Tibial nerve (tissue), 4 donors: ENCODE measurements at places on chromosomes 1 and 21. TPM values are rescaled to one million over a fixed set of nuclear protein-coding genes. Genes with fewer than 3 reads are reported as not detected.

DNA sequence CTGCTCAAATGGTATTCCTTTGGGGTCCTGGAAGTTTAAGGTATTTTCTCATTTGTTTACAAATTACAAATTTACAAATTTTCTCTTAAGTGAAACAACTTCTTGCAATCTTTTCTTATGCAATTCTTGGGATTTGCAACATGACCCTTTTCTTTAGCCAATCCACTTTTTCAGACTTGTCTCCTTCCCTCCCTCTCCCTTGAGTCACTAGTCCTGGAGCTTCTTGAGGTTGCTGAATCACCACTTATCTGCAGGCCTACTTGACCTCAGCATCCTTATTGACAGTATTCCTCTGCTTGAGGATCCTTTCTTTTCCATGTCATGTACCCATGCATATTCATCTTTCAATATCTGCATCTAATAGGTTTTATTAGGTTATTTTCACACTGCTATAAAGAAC is 302.8 kb upstream of the ADAMTS5 start:
- H3K36me3 ChIP-seq: no peaks in the 10 kb centered on the region
- peaks cover 4% of the 10 kb centered on the region for H3K4me1 ChIP-seq
- H3K27me3 ChIP-seq: no peaks in the 10 kb centered on the region

DNA sequence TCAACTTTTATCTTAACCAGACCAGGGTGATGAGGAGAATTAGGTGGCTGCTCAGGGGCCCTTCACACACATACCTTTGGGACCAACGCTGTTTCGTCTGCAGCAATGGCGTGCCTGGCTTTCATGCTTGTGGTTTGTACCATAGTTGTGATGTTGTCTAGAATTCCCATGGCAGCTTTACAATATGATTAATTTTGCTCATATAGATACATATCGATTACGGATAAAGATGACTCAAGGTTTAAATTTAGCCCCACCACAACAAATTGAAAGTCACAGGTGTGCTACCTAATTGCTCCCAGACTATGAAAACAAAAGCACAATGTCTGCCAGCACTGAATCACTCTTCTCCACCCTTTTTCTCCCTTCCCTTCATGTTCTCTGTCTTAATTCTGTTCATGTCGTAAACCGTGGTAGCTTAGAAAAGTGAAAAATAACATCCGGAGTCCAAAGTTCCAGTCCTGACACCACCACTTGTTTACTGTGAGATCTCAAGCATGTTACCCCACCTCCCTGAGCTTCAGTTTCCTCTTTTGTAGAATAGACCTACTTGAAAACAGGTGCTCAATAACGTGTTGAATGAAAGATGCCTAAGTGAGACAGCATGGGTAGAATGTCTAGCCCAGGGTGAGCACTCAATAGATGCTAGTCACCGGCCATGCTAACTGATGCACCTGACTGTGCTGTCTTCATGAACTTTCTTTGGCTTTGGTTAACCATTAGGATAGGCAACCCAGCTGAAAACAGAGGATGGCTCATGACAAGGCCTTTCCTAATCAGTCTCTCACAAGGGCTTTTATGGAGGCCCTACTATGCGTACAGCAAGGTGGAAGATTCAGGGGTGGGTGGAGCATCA is 22.1 kb upstream of the JUN start:
- DNase-seq: no peak
- H3K36me3 ChIP-seq: no peaks in the 10 kb centered on the region
- H3K27me3 ChIP-seq: no peaks in the 10 kb centered on the region
- no peak overlapping the region for H3K4me3 ChIP-seq

GRCh38 chr1:169858467-169858866 is 35.2 kb downstream of the SCYL3 start:
- no peak for DNase-seq
- H3K27ac ChIP-seq: no peak overlapping the region
- H3K4me3 ChIP-seq: no peak overlapping the region
- H3K36me3 ChIP-seq: no peaks in the 10 kb centered on the region
- H3K4me1 ChIP-seq: no peaks in the 10 kb centered on the region

DNA sequence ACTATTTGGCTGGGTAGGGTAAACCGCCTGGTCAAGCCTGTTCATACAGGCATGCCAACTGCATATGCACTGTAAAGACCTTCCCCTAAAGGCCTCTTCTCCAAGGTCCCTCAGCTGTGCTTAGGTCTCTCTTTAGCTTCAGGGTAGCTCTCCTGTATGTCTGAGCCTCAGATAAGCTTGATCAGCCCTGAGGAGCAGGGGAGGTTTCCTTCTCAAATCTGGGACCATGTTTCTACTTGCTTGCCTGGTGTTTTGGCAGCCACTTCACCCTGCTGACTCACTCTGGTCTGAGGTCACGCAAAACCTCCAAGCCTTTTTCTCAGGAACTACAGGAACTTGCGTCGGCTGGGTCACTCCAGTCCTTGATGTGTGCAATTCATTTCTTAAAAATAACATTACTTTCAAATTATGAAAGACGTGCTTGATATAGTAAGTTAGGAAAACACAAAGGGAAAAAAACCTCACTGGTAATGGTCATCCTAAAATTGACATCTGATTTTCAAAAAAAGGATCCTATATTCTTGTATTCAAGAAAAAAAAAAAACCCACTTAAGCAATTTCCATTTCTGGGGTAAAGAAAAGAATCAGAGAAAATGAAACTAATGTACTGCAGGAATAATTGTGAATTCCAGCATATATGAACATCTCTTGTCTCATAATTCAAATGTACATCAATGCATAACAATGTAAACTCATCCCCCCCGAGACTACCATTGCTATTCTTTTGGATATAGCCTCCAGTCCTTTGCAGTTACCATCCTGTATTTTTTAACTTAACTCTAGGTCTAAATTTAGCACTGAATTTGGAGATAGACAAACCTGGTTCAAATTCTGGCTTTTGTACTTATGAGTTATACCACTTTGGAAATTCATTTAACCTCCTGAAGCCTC is 24.8 kb upstream of the RNF19B start:
- H3K4me1 ChIP-seq: peaks cover 40% of the 10 kb centered on the region
- DNase-seq: peak; percentile 73
- H3K27me3 ChIP-seq: no peaks in the 10 kb centered on the region

GRCh38 chr1:31243501-31244286 is 4.0 kb upstream of the NKAIN1 start:
- H3K4me1 ChIP-seq: no peaks in the 10 kb centered on the region
- no peaks in the 10 kb centered on the region for H3K36me3 ChIP-seq
- no peak for DNase-seq
- no peaks in the 10 kb centered on the region for H3K27me3 ChIP-seq
- no peak overlapping the region for H3K4me3 ChIP-seq

- DNase-seq: no peak
- no peak overlapping the region for H3K4me3 ChIP-seq
- H3K27ac ChIP-seq: no peak overlapping the region
- H3K4me1 ChIP-seq: no peaks in the 10 kb centered on the region
- H3K27me3 ChIP-seq: no peaks in the 10 kb centered on the region
Measured at GRCh38 chr1:52651904-52652303, 18.9 kb downstream of the SHISAL2A start.

Gene FAM151A
- not detected for total RNA-seq

DNA sequence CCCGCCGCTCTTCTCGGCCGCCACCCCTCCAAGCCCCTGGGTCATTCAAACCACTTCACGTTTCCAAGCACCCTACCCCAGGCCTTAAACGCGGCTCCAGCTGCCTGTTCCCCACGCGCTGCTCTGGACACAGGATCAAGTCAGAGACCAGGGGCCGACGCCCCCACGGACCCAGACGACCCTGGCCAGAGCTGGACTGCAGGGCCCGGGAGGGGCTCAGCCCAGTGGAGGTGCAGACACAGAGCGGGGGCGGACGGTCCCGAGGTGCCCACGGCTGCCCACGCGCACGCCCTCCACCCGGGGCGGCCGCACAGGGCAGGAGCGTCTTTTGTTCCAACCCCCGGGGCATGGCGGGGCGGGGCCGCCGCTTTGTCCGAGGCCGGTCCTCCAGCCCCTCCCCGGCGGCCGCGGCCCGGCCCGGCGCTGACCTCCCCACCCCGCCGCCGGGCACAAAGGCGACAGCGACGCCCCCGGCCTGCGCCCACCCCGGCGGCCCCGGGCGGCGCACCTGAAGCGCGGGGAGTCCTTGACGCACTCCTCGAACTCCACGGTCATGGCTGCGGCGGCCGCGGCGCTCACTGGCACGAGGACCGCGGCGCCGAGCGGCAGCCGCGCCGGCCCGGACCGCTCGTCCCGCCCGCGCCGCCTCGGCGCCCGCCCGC is 338 bp downstream of the ACAP3 start:
- peak overlapping the region; percentile 84 for H3K27ac ChIP-seq
- no peaks in the 10 kb centered on the region for H3K27me3 ChIP-seq
- peaks cover 43% of the 10 kb centered on the region for H3K4me1 ChIP-seq
- peak overlapping the region; percentile 84 for H3K4me3 ChIP-seq
- H3K36me3 ChIP-seq: peaks cover 29% of the 10 kb centered on the region

DNA sequence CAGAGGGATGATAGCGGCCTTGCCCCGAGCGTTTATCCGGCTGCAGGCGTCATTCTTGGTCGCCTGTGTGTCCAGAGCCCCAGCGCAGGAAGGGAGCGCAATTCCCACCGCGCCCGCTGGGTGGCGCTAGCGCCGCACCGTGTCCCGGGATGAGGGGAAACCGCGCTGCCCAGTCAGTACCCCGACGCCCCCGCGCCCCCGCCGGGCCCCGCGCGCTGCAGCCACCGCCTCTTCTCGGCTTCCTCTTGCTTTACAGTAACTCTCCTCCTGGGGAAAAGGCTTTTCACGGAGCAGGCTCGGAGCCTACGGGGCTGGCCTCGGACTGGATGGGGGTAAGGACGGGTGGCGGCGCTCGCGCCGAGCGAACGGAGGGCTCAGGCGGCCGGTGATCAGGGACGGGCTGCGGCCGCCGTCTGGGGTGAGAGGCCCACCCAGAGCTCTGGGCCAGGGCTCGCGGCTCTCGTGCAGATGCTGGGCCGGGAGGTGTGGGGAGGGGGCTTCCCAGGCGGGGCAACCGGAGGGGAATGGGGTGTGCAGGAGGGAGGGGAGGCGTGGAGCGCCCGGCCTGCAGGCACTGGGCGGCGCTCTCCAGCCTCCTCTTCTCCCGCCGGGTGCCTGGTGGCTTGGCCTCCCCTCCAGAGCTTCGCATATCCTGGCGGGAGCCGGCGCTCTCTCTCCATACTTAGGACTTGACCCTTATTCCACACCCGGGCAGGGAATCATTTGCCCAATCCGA is 29.8 kb downstream of the TEX35 start:
- no peaks in the 10 kb centered on the region for H3K27me3 ChIP-seq
- H3K4me1 ChIP-seq: peaks cover 14% of the 10 kb centered on the region
- no peaks in the 10 kb centered on the region for H3K36me3 ChIP-seq
- H3K4me3 ChIP-seq: peak overlapping the region; percentile 71

Gene CCDC17
- total RNA-seq: 2.9 TPM

DNA sequence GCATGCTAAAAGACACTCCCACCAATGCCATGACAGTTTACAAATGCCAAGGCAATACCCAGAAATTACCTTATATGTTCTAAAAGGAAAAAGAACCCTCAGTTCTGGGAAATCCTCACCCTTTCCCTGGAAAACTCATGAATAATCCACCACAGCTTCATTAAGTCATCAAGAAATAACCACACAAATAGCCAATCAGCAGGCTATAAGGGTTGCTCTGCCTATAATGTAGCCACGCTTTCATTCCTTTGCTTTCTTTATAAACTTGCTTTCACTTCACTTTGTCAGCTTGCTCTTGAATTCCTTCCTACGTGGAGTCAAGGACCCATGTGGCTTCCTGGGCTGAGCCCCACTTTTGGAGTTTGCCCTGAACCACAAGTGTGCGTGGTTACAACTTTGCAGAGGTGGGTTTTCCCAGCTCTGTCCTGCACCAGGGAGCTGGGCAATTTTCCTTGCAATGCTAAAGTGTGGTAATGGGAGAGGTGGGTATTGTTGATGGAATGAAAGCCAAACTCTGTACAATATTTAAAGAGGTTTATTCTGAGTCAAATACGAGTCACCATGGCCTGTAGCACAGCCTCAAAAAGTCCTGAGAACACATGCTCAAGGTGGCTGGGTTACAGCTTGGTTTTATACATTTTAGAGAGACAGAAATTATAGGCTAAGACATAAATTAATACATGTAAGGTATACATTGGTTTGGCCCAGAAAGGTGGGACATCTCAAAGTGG is 42.2 kb upstream of the COG2 start:
- no peak overlapping the region for H3K27ac ChIP-seq
- no peaks in the 10 kb centered on the region for H3K27me3 ChIP-seq
- DNase-seq: no peak
- no peak overlapping the region for H3K4me3 ChIP-seq
- H3K4me1 ChIP-seq: no peaks in the 10 kb centered on the region

Gene MPZL1
- 67.8 TPM for total RNA-seq

DNA sequence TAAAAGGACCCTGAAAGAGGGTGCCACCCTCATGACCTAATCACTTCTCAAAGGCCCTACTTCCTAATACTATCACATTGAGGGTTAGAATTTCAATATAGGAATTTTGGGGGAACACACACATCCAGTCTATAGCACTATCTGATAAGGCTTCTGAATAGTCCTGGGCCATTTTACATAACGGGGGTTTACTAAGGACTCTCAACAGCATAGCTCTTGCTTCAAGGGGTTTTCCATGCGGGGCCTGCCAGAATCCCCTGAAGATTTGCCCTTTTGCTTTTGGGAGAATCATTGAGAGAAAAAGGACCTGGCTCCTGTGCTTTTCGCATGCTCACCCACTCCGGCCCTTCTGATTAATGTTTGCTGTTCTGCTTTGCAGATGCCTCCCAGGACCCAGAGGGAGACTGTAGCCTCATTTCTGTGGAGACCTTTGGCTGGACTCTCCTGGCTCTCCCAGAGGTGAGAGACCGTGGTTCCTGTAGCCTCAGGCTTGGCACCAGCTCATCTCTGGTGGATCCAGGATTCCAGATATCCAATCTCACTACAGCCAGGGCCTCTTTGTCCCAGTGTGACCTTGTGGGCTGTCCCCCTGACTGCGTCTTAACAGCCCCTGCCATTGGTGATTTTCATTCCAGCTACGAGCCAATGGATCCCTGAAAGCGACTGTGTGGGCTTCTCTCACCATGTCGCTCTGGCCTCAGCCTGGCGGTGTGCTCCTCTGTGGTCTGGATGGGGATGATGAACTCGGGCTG is 72.6 kb downstream of the DDR2 start:
- H3K36me3 ChIP-seq: no peaks in the 10 kb centered on the region
- no peaks in the 10 kb centered on the region for H3K27me3 ChIP-seq
- H3K4me3 ChIP-seq: no peak overlapping the region
- no peak for DNase-seq

DNA sequence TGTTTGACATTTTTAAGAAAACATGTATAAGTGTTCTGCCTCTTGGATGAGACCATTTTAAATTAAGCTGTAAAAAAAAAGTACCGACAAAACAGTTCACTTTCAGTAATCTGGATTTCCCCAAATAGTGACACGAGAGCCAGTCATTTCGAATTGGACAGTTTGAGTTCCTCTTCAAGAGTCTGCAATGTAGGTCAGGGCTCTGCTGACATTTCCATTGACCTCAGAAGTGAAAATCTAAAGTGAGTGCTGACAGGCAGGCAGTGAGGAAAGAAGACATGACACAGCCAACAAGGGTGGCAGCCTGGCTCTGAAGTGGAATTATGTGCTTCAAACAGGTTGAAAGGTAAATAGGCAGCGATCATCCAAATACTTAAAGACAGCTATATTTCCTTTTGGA is at the start of gene IL23R:
Gene IL23R, plus strand, starts transcription at position 259 of the 400 bp plus-strand sequence. CDS start 1,667 bp downstream, outside the sequence.
- no peak within 1 kb of the TSS for H3K27ac ChIP-seq
- no peak within 1 kb of the TSS for H3K4me3 ChIP-seq
- no peak for DNase-seq
- no peaks in the 10 kb centered on the region for H3K36me3 ChIP-seq
- no peaks in the 10 kb centered on the region for H3K4me1 ChIP-seq
- no peaks in the 10 kb centered on the region for H3K27me3 ChIP-seq
